ENCODE measurements at places on chromosomes 5 and 9.
A peak's percentile ranks its signal among the peaks of the same experiment; 100 is the strongest.

- peak; percentile 74 for DNase-seq
These were observed 10.5 kb upstream of the IRF1 start for GRCh38 chr5:132500931-132501628.

DNA sequence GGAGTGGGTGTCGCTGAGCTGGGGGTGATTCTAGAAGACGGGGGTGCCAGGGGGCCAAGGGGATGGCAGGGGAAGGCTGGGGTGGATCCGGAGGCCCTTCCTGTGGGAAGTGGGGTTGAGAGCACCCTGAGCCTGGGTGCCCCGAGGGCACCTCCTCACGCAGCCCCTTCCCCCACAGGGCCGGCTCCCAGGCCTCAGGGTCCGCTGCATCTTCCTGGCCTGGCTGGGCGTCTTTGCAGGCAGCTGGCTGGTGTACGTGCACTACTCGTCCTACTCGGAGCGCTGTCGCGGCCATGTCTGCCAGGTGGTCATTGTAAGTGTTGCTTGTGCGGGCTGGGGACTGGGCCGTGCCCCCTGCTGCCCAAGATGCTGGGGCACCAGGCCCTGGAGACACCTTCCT lies 5.0 kb downstream of the DIPK1B start:
- DNase-seq: no peak

DNA sequence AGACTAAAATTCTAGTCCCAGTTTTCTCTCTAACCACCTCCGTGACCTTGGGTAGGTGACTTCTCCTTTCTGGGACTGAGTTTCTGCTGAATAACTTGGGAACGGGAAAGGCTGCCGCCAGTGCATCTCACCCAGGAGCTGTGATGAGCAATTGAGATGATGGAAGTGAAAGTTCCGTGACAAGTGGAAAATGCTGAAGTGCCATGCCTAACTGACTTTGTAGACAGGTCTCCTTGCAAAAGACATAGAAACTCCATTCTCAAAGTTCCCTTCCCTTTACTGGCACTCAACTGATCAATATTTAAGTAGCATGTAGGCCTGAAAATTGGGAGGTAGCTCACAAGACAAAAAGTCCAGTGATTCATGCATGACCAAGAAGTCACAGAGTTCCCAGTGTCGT lies 6.3 kb upstream of the ADAM19 start:
- no peak for DNase-seq

DNA sequence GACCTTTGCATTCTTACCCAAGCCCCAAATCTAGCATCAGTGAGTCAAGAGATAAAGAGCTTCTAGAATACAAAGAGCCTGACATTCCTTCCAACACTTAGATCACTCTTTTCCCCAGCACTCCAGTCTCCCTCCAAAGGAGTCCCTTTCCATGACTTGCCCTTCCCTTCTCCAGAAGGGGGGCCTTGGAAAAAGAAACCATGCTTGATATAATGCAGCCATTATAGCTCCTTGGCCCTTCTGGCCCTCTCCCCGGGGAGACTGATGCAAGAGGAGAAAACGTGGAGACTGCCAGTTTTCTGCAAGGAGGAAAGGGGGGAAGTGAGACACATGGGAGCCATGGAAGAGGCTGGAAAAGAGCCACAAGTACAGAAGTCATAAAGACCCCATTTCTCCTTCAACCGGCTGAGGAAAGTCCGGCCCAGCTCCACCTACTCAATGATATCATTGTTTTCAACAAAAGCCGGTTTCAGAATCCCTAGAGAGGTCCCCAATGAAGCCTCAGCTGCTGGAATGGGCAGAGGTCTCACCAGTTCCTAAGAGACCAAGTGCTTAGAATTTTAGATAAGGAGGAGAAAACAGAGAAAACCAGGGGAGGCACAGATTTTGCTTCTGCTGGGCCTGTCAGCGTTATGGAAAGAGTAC lies 29.0 kb downstream of the ADAM19 start:
- DNase-seq: no peak

- DNase-seq: no peak
These were observed 284.0 kb upstream of the TLE4 start for GRCh38 chr9:79287708-79288290.

GRCh38 chr9:72623156-72623555 lies 101.7 kb downstream of the TMC1 start:
- no peak for DNase-seq

- DNase-seq: no peak
These were observed 346.9 kb downstream of the GADD45G start for GRCh38 chr9:89951675-89952074.

DNA sequence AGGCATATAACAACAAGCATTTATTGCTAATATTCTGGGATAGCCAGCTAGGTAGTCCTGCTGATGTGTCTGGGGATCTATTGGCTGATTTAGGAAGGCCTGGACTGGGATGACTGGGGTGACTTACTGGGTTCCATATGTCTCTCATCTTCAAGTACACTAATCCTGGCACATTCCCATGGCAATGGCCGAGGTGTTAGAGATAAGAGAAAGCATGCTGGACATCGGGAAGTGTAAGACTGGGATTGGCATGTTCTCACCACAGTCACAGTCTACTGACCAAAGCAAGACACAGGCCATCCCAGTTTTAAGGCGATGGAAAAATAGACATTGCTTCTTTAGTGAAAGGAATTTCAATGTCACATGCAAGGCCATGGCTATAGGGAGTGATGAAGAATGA lies 29.7 kb downstream of the F2R start:
- DNase-seq: no peak

DNA sequence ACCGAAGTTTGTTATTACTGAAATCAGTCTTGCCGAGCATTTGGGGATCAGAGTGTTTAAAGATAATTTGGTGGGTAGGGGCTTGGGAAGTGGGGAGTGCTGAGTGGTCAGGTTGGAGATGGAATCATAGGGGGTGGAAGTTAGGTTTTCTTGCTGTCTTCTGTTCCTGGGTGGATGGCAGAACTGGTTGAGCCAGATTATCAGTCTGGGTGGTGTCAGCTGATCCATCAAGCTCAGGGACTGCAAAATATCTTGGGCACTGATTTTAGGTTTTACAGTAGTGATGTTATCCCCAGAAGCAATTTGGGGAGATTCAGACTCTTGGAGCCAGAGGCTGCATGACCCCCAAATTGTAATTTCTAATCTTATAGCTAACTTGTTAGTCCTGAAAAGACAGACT lies 5.4 kb upstream of the ANKRD31 start:
- DNase-seq: no peak

DNA sequence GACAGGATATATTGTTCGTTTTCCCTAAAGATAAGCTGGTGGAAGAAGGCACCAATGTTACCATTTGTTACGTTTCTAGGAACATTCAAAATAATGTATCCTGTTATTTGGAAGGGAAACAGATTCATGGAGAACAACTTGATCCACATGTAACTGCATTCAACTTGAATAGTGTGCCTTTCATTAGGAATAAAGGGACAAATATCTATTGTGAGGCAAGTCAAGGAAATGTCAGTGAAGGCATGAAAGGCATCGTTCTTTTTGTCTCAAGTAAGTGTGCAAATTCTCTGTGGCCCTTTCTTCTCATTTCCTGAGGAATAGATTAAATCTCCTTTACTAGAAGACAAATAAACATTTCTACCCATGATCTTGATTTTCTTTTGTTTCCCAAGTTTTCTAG lies 38.0 kb downstream of the OSMR start:
- no peak for DNase-seq

- no peak for DNase-seq
These were observed 23.4 kb downstream of the MINAR2 start for GRCh38 chr5:129771058-129771838.

GRCh38 chr5:58360794-58361193 lies 99.1 kb downstream of the PLK2 start:
- no peak for DNase-seq

DNA sequence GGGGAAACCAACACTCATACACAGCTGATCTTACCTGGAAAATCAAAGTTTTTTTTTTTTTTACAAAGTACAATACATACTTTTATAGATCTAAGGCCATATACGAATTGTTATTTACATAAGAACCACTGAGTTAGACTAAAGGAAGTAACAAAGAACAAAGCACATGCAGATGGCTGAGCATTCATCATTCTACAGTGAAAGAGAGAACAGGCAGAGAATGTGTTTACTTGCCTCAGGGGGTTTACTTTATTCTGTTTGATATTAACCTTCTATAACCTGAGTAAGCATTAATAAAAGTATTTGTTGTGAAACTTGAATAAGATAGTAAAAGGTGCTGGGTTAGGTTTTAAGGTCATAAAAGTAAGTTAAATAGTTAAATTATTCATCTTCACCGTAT lies 54.7 kb downstream of the SLC38A9 start:
- DNase-seq: no peak

DNA sequence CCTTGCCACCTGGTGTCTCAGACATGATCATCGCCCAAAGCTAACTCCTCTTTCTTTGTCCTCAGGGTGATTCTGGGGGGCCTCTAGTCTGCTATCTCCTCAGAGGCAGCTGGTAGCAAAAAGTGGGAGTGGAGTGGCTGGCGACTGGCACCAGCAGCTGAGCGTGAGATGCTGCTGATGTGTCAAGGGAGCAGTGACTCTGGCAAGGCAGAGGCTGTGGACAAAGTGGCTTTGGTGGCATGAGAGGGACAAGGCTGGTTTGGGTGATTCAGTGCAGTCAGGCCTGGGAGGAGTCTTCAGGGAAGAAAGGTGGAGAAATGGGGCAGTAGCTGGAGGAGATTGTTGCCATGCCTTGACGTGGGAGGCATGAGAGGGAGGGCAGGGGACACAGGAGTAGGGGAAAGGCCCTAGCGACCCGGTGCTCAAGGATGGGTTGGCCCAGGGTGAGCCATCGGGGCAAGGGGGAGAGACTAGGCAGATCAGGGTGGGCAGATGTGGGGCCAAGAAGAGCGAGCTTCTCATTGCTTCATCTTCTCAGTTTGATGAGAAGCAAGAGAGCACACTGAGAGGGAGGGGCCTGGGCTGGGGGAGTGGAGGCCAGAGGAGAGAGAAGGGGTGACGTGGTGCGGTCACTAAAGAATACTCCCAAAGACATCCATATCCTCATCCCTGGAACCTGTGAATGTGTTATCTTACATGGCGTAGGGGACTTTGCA lies 64.2 kb upstream of the SPTLC1 start:
- no peak for DNase-seq

- no peak for DNase-seq
These were observed 246.1 kb upstream of the TUT7 start for GRCh38 chr9:86600291-86600690.

GRCh38 chr5:87340716-87341115 lies 72.0 kb downstream of the CCNH start:
- no peak for DNase-seq

DNA sequence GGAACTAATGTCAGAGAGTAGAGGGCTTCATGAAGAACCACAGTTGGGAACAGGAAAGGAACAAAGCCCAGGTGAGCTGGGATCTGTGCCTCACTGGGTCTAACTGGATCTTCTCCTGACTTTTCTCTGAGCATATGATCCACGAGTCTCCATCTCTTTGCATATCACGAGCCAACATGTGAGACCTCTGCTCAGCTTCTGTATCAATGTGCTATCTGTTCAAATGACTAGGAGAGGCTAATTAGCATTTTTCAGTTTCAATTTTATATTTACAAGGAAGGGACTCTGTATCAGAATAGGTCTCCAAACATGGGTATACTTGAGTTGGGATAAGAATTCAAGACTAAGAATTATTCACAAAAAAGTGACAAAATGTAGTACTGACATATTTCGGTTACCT lies 73.8 kb upstream of the SGCD start:
- DNase-seq: no peak

GRCh38 chr5:30808996-30809395 lies 384.5 kb upstream of the CDH6 start:
- DNase-seq: no peak

- no peak for DNase-seq
These were observed 316.9 kb downstream of the KCNN2 start for GRCh38 chr5:114678778-114679177.

- DNase-seq: no peak
These were observed 64.6 kb downstream of the RGS3 start for GRCh38 chr9:113528088-113528487.

DNA sequence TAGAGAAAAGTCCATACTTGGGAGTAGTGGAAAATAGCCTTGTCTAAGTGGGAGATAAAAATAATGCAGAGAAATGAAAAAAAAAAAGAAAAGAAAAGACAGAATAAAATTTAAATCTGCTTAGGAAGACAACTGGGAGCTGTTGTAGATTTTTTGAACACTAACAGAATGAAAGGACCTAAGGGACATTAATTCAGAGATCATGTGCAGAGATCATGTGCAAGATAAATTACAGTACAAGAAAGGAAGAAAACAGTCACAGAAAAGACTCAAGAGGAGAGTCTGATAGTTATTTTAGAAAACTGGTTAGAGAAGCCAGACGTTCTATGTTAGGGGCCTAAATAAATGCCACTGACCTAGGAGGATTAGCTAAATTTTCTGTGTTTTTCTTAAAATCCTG lies 1226.8 kb upstream of the NUDT12 start:
- no peak for DNase-seq

- no peak for DNase-seq
These were observed 44.7 kb upstream of the SLC27A6 start for GRCh38 chr5:128920345-128921215.

- DNase-seq: no peak
These were observed 595.7 kb downstream of the EFNA5 start for GRCh38 chr5:107074996-107075395.

GRCh38 chr9:114779352-114779845 lies 26.4 kb downstream of the TNFSF15 start:
- no peak for DNase-seq

DNA sequence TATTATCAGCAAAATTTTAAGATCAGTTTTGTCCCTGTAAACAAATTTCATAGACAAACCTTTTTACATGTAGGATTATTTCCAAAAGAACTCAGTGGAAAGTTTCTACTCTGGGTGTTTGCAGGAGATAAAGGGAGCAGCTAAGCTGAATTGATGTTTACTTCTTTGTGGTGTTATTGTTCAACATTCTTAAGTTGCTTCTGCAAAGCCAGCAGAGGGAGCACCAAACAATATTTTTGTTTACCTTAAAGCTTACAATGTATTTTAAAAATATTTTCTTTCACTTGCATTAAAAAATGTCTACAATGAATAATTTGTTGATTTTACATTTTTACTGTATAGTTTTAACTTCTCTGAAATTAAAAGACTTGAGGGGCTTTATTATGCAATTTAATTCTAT lies 135.4 kb downstream of the ATG10 start:
- no peak for DNase-seq

DNA sequence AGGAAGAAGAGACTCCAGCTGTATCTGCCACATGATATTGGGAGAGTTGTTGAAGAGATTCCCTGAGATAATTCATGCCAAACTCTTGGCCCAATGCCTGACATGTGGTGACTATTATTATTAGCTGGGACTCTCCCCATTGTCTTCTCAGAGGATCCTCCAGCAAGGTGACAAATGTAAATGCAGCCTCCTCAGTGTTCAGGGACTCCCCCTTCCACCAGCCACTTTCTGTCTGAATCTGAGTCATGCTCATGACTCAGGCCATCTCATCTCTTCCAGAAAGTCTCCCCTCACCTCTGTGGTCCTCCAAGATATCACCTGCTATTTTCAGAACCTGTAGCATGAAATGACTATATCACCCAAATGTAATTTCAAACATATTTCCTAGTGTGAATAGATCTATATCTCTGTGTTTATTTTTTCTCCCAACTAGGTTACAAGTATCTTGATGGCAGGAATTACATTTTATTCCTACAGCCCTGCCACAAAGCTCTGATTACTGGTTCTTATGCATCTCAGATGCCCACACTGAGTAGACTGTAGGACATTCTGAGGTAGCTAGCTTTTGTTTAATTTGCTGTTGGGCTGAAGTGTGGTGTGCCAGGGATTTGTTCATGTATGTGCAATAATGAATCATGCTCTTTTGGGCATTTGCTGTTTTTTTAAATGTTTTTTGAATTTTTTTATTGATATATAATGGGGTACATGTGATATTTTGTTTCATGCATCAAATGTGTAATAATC lies 126.6 kb upstream of the IL12B start:
- peak; percentile 17 for DNase-seq

GRCh38 chr5:94811331-94811730 lies 192.9 kb downstream of the SLF1 start:
- DNase-seq: no peak

All from activated CD4-positive, alpha-beta T cell treated with anti-CD3 and anti-CD28 coated beads, Interleukin-2, amount 50 U/mL, for 24 hours (primary cell).